ENCODE measurements at places on chromosomes 11 and 22.
A peak's percentile ranks its signal among the peaks of the same experiment; 100 is the strongest.

DNA sequence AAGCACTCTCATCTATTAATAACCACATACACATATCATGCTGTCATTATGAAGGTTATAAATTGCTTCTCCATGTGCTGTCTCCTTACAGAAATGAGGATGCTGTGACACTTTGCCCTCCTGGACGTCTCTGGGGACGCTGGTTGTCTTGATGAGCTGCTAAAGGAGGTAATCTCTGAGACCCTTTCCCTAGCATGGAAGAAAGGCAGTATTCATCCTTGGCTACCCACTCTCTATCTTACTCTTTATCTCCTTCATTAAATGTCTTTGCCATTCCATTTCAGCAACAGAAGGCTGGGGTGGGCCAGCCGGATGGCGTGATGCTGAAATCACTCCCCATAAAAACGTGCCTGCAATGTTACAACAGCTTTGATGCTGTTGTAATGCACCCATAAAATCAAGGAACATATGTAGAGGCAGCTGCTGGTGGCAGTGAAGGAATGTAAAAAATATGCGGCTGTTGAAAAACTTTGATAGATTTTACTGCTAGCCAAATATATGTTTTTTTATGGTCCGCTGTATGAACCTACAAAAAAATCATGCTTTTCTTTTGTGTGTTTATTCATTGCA is 715.1 kb upstream of the API5 start:
- no peak for DNase-seq

- DNase-seq = no peak
Measured at GRCh38 chr22:46374663-46375474, 39.4 kb downstream of the TRMU start.

- no peak for DNase-seq
Measured at GRCh38 chr22:46297151-46297812, 612 bp downstream of the GTSE1 start.

GRCh38 chr11:131065435-131066413 is 149.4 kb upstream of the SNX19 start:
- no peak for DNase-seq

- no peak for DNase-seq
Measured at GRCh38 chr11:102572554-102573220, 42.1 kb upstream of the MMP7 start.

DNA sequence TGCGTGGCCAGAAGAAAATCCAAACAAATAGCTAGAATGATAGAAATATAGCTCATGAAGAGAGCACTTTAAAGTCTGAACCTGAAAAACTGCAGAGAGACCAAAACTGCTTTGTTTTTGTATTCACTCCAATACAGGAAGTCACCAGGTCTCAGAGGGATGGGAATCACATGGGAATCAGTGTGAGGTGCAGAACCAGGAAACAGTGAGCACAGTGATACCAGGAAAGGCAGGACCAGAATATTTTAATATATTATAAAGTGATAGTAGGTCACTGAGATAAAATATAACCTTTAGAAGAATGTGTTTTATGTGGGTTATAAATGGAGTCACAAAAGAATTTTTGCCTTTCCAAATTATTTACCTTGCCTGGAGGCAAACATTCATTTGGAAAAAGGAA is 277.3 kb downstream of the CASP12 start:
- DNase-seq = no peak

DNA sequence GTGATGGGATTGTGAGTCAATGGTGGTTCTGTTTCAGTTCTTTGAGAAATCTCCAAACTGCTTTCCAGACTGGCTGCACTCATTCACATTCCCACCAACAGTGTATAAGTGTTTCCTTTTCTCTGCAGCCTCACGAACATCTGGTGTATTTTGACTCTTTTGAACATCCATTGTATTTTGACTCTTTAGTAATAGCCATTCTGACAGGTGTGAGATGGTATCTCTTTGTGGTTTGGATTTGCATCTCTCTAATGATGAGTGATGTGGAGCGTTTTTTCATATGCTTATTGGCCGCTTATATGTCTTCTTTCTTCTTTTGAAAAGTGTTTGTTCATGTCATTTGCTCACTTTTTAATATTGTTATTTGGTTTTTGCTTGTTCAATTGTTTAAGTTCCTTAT is 19.4 kb downstream of the NELL1 start:
- no peak for DNase-seq

DNA sequence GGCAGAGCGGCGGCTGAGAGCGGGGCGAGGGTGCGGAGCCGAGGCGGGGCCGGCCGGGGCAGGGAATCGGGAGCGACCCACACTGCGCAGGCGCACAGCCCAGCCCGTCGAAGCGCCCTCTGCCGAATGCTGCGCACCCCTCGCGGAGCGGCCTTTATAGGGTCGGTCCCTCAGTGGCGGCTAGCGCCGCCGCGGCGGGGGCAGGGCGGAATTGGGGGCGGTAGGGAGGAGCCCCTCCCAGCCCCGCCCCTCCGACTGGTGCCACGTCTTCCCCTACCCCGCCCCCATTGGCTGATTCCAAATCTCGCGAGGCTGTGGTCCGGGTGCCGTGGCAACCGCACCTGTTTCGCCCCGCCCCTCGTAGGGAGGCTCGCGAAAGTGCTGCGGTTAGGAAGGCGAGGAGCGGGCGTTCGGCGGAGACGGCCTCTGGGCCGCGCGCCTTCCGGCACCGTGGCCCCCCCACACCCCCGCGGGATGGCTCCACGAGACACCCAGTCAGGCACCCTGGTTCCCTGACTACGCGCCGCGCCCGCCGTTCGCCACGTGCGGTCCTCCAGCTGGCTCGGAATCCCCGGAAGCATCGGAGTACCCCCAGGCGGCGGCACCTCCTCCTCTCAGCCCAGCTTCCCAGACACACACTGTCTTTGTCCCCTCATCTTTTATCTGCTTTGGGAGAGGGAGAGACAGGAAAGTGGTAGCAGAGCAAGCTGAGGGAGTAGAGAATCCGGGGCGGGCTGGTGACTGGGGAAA is at the start of gene EHD1:
Gene EHD1 (minus strand): TSS at position 128 of the 750 bp plus-strand sequence. CDS start 157 bp downstream, outside the sequence.
- DNase-seq = peak; percentile 99

DNA sequence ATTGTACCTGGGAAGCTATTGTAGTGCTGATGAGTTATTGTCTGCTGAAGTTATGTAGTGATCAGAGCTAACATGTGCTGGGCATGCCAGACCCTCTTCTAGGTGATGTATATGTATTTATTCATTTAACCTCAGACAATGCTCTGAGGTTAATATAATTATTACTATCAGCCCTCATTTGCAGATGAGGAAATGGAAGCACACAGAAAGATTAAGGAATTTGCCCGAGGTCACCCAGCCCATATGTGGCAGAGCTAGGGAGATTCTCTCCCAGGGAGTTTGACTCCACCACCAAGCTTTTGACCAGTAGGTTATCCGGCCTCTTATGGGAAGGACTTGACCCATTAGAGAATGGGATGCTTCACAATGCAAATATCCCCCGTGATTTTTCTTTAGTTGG is 114.2 kb upstream of the NAV2 start:
- no peak for DNase-seq

DNA sequence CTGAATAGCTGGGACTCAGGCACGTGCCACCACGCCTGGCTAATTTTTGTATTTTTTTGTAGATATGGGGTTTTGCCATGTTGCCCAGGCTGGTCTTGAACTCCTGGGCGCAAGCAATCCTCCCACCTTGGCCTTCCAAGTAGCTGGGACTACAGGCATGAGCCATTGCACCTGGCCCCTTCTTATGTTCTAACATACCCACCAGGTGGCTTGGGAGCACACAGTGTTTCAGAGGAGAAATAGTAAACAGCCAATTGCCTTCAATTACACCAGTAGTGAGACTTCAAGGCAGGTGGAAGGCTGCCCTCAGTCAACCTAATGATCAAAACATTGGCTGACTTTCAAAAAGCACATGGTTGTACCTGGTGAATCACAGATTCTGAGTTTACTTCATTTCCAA is 167.2 kb downstream of the SWAP70 start:
- DNase-seq = no peak

DNA sequence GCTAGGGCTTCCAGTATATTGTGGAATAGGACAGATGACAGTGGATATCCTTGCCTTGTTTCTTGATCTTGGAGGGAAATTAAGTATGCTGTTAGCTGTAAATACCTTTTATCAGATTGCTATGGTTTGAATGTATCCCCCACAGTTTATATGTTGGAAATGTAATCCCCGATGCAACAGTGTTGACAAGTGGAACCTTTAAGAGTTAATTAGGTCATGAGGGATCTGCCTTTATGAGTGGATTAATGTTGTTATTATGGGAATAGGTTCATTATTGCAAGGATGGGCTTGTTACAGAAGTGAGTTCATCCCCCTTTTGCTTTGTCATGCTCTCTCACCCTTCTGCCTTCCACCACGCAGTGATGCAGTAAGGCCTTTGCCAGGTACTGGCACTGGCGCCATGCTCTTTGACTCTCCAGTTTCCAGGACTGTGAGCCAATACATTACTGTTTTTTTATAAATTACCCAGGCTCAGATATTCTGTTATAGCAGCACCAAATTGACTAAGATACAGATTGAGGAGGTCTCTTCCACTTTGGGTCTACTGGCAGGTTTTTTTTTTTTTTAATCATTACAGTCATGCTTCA is 16.4 kb downstream of the CABIN1 start:
- DNase-seq = no peak

- no peak for DNase-seq
Measured at GRCh38 chr22:20558534-20558933, 51.1 kb downstream of the MED15 start.

DNA sequence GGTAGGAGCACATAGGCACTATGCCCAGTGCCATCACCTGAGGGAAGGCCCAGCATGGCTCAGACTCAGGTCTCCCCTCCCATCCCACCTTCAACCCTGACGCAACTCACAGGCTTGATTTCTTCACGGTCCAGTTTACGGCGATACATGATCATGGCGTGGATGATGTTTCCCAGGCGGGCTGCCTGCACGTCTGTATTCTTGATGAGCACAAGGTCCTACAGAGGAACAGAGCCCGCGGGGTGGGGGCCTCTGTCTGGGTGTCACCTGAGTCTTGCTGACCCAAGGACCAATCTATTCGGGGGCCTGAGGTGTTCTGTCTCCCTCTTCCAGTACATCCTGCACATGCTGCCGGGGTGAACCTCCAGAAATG is 3.9 kb downstream of the CPT1B start:
- DNase-seq = no peak

GRCh38 chr11:3095712-3096361 is 38.6 kb upstream of the CARS1 start:
- no peak for DNase-seq

DNA sequence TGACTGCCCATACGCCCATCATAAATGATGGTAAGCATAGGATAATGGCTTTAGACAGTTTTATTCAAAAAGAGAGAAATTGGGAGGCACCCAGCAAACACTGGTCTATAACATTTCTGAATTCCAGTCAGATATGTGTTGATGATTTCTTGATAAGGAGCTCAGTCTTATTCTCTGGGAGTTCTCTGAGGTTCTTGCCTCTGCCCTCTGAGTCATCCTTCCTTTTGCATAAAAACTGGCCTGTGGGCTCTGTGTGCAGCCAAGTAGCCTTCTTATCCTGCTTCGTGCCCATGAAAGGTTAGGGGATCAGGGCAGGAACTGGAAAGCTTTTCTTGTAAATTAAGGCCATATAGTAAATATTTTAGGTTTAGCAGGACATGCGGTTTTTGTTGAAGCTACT is 48.9 kb downstream of the FAR1 start:
- DNase-seq = no peak

GRCh38 chr22:21674638-21675245 is 8.9 kb downstream of the PPIL2 start:
- DNase-seq = no peak

- no peak for DNase-seq
Measured at GRCh38 chr11:35424157-35424940, 5.0 kb upstream of the SLC1A2 start.

DNA sequence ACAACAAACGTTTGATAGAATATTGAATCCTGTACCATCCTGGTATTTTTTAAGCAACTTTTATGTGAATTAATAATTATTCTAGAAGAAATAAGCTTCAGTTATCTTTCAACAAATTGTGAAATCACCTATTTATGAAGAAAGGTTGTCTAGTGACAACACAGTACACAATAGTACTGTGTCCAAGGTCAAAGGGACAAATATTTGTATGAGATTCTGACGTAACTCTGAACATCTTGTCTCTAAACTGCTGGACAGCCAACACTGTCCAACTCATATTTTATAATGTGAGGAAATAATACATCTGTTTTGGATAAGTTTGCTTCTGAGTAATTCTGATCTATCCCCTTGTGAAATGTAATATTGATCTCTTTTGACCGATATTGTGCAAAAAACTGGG is 18.9 kb downstream of the CASP5 start:
- DNase-seq = no peak

- DNase-seq = no peak
Measured at GRCh38 chr11:122264121-122264520, 148.1 kb upstream of the BLID start.

GRCh38 chr11:86197448-86197847 is 47.1 kb upstream of the EED start:
- DNase-seq = no peak

- no peak for DNase-seq
Measured at GRCh38 chr11:71164621-71165020, 87.8 kb downstream of the SHANK2 start.

DNA sequence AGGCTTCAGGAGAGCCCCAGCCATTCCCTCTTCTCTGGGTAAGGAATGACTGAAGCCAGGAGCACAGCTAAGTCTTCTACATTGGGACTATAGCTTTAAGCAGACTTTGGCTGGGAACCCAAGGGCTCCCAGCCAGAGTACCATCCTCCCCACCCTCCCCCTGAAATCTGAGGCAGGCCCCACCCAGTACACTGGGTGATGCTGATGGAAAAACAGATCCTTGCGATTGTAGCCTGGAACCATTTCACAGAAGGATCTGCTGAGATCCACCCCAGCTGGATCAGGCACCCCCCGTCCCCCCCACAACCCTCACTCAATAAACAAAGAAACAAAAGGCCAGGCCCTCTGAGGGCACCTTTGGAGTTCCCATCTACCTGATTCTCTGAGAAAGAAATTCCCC is 39.8 kb downstream of the IL18BP start:
- no peak for DNase-seq

- DNase-seq = peak; percentile 99
Measured at GRCh38 chr11:65121865-65122696, at the start of the genes FAU and MRPL49. Gene FAU, minus strand, starts transcription at chr11:65122134. Its CDS starts 321 bp downstream, at chr11:65121813. Gene MRPL49, plus strand, starts transcription at chr11:65122321. Its CDS starts 26 bp downstream, at chr11:65122347.

DNA sequence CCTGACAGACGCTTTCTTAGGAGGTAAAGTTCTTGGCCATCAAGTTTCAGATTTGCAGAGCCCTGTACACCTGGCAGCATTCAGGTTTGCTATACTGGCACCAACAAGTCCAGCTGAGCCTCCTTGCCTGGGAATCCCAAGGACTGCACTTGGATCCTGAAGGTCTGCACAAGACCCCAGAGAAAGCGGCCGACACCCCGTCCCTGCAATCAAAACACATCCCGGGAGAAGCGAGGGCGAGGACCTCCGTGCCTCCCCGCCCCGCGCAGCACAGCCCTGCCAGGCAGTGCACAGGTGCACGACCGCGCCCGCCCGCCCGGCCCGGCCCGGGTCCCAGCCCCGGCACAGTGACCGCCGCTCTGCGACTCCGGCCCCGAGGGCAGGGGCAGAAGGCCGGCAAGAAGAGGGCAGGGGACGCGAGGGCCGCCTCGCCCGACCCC is 559 bp downstream of the MRTFA start:
- DNase-seq = no peak

Measured in stimulated activated CD4-positive, alpha-beta T cell treated with anti-CD3 and anti-CD28 coated beads, Interleukin-12 subunit alpha, Interleukin-12 subunit beta, amount 100 ng/mL, for 24 hours (primary cell).